Fibroblast of the conjunctiva (primary cell): ENCODE measurements at places on chromosomes 5 and 9.

DNA sequence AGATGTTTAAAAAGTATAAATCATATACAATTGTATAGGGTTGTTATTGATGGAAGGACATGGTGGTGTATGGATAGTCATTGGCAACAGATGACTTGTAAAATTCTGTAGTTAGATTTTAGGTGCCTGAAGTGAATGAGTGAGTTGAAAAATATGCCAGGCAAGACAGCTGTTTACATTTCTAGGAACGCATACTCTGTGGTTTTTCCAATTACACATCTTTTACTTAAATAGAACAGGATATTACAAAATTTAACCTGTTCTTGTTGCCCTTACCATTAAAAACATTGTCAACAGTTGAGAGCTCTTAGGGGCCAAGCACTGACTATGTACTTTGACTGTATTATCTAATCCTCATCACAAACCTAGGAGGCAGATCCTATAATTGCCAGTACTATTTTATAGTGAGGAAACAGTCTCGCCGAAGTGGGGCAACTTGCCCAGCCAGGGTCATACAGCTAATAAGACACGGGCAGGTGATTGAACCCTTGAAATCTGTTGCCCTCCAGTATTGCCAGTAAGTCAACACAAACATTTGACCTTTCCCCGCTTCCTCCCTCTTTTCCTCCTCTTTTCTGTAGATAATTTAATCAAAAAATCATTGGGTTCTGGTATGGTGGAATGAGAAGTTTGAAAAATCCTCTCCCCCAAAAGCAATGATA lies 88.6 kb downstream of the MACROH2A1 start:
- peak; percentile 4 for DNase-seq

GRCh38 chr5:57176350-57176857 lies 2.5 kb downstream of the GPBP1 start:
- DNase-seq, result peak; percentile 74

- DNase-seq, result no peak
Measured at GRCh38 chr5:175652741-175653663, 4.9 kb upstream of the HRH2 start.

- no peak for DNase-seq
Measured at GRCh38 chr9:69637193-69637816, 34.9 kb downstream of the APBA1 start.

DNA sequence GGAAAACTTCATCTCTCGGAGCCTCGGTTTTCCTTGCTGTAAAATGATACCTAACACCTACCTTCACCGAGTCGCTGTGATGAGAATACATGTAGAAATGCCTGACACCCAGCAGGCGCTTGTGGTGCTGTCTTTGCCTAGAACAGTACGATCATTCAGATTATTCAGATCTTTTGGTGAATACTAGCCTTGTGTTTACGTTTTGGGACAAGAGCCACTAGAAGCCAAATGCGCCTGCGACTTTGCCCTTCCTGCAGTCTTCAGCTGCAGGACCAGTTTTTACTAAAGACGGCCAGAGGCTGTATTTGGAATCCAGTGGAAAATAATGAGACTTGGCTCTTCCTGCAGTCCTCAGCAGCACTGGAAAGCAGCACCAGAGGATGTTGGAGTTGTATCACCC lies 189.6 kb downstream of the TRIO start:
- DNase-seq, result no peak

- no peak for DNase-seq
Measured at GRCh38 chr5:56206126-56206910, 26.8 kb downstream of the ANKRD55 start.

GRCh38 chr9:131927091-131927490 lies 152.6 kb downstream of the MED27 start:
- DNase-seq, result peak; percentile 3

GRCh38 chr9:130185490-130186031 lies 13.4 kb downstream of the NCS1 start:
- DNase-seq, result no peak

- DNase-seq, result no peak
Measured at GRCh38 chr5:129768735-129769134, 20.8 kb downstream of the MINAR2 start.

GRCh38 chr5:111075520-111075919 lies 4.0 kb downstream of the TSLP start:
- DNase-seq, result peak; percentile 93

DNA sequence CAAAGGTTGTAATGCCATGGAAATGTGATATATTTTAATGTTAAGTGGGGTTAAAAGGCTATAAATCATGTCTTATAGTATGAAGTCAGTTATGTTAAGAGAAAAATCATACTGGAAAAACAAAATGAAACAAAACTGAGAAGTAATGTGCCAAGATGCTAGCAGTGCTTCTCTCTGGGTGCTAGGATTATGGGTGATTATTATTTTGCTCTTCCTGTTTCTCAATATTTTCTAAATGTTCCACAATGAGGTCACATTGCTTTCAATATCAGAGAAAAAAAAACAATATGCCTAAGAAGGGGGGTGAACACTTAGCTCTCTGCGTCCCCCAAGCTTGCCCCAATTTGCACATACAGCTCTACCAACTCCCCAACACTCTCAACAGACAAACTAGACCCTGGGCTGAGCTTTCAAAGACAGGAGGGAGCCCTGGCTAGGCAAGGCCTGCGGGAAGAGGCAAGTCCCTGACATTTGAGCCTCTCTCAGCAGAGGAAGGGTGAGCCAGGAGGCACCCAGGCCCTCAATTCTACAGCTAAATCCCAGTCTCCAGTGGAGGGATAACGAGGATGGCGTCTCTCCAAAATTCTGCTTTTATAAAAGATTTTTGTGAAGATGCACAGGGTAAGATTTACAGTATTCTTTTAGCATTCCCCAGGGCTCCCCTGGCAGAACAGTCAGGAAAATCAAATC lies 24.4 kb downstream of the WHRN start:
- no peak for DNase-seq

GRCh38 chr5:71537687-71538086 lies 49.5 kb upstream of the MCCC2 start:
- DNase-seq, result no peak

DNA sequence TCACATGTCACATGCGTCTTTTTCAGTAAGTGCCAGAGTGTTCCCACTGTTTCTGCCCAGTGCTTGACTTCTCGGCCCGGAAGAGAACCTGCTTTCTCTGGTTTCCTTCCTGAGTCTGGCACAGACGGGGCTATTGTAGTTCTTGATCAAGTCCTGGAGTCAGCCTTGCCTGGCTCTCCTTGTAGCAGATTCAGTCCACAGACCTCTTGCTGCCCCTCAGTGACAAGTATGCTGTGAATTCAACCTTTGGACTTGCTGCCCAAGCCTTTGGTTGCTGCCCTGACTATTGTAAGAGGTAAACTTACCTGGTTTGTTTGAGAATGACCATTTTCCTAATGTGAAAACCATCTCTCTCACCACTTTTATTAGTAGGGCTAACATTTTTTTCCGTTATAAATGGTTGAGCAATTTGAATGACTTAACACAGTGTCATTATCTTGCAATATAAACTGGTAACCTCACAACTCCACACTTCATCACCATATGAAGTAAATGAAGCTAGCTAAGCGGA lies 24.7 kb downstream of the ZBTB34 start:
- no peak for DNase-seq

- no peak for DNase-seq
Measured at GRCh38 chr5:150161242-150162141, 5.1 kb upstream of the CDX1 start.

GRCh38 chr5:126866851-126867636 lies 90.1 kb downstream of the LMNB1 start:
- no peak for DNase-seq

DNA sequence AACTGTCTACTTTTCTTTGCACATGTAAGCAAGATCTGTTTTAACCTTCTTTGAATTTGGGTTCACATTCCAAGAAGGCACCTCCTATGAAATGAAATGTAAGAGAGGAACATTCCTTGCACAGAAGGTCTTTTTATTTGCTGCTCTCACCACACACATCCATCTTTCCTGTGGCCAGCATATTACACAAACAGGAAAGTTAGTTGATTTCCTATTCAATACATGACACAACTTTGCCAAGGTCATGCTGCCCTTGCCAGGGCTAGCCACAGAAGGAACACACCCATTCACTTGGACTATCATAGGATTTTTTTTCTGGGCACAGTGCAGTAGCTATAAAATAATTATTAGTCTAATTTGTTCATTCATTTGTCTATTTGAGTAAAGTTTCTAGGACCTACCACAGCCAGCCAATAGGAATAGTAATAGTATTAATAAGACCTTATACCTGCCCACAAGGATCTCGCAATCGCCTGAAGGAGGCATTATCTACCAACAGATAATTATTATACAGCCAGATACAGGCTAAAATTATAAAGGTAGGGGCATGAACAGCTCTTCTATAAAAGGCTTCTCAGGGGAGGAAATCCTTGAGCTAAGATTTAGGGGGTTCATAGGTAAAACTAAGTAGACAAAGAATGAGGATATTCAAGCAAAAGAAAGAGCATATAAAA lies 78.1 kb upstream of the NREP start:
- DNase-seq, result no peak

DNA sequence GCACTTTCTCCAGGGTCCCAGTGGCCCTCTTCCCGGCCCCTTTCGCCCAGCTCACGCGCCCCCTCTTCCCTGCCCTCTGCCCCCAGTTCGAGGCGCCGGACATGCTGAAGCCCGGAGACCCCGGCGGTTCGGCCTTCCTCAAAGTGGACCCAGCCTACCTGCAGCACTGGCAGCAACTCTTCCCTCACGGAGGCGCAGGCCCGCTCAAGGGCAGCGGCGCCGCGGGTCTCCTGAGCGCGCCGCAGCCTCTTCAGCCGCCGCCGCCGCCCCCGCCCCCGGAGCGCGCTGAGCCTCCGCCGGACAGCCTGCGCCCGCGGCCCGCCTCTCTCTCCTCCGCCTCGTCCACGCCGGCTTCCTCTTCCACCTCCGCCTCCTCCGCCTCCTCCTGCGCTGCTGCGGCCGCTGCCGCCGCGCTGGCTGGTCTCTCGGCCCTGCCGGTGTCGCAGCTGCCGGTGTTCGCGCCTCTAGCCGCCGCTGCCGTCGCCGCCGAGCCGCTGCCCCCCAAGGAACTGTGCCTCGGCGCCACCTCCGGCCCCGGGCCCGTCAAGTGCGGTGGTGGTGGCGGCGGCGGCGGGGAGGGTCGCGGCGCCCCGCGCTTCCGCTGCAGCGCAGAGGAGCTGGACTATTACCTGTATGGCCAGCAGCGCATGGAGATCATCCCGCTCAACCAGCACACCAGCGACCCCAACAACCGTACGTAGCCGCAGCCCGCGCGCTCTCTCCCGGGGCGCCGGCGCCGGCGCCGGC lies 1.0 kb downstream of the PRDM6 start:
- no peak for DNase-seq

GRCh38 chr5:17402289-17403121 lies 95.5 kb upstream of the TAF11L2 start:
- no peak for DNase-seq

GRCh38 chr5:5587474-5587873 lies 165.0 kb downstream of the ICE1 start:
- DNase-seq, result no peak

DNA sequence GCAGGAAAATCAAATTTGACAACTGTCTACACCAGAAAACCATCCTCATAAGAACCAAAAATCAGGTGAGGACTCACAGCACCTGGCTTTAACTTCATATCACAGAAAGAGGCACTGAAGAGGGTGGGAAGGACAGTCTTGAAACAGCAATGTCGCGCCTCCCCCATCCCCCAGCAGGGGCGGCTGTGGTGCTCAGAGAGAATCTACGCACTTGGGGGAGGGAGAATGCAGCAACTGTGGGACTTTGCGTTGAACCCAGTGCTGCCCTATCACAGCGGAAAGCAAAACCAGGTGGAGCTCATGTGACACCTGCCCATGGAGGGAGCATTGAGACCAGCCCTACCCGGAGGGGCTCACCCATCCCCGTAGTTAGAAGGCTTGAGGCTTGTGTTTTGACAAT lies 191.8 kb downstream of the MSX2 start:
- DNase-seq, result no peak

GRCh38 chr9:96420468-96421219 lies 2.5 kb upstream of the ZNF367 start:
- DNase-seq, result peak; percentile 97

GRCh38 chr5:149675610-149676201 lies 54.4 kb upstream of the PPARGC1B start:
- DNase-seq, result no peak

GRCh38 chr5:180160789-180161188 lies 48.2 kb downstream of the RASGEF1C start:
- DNase-seq, result no peak

GRCh38 chr5:72559866-72560766 lies 52.9 kb upstream of the ZNF366 start:
- no peak for DNase-seq

- DNase-seq, result no peak
Measured at GRCh38 chr5:33241802-33242201, 199.0 kb upstream of the TARS1 start.

DNA sequence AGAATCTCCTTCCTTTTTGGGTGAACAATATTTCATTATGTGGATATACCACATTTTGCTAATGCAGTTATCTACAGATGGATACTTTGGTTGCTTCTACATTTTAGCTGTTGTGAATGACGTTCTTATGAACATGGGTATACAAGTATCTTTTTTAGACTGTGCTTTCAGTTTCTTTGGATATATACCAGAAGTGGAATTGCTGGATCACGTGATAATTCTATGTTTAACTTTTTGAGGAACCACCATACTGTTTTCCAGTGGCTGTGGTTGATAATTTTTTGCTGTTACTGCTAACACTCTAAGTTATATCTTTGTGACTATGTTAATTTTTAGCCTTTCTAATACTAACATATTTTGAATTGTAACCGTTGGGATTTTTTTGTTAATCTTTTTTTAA lies 12.5 kb downstream of the WDR70 start:
- no peak for DNase-seq

GRCh38 chr5:17995997-17996396 lies 361.7 kb downstream of the TAF11L14 start:
- DNase-seq, result no peak

DNA sequence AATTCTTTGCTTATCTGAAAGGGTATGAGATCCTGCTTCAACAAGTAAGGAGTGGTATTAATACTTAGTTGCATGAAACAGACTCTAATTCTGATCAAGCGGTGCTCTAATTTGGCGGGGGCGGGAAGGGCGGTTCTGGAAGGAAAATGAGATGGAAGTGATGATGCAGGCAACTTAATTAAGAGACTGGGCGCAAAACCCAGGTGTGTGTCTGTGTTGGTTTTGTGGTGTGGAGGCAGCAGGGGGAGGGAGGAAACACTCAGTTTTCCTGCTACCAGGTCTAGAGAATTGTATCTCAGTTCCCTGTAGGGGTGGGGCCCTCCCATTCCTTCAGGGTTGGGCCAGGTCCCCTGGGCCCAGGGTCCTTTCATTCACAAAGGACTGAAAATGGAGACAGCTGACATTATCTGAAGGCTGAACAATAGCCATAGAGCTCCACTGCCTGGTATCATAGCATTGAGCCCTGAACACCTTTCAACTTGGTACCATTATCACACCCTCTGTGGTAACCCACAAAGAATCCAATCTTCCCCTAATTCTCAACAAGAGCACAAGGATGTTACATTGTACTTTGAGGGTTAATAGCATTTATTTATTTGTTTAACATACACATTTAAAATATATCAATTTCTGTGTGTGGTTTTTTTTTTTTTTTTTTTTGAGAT lies 17.2 kb upstream of the C5orf47 start:
- no peak for DNase-seq

- DNase-seq, result no peak
Measured at GRCh38 chr9:125889112-125889475, 141.9 kb downstream of the PBX3 start.
